Mesangial cell (primary cell): ENCODE measurements at places on chromosomes 11 and 22. TPM values are rescaled to one million over a fixed set of nuclear protein-coding genes. Genes with fewer than 3 reads are reported as not detected.

SLC5A12 gene
- not detected in 2 replicates for total RNA-seq

LYVE1 gene
- total RNA-seq: not detected in 2 replicates

CPT1B gene
- total RNA-seq: 1.9 TPM in 1 of 2 replicates, not detected in the other

F2 gene
- 0.13 TPM in 1 of 2 replicates, not detected in the other for total RNA-seq

TYR gene
- total RNA-seq: not detected in 2 replicates

CABP4 gene
- not detected in 2 replicates for total RNA-seq

RBMXL2 gene
- not detected in 2 replicates for total RNA-seq

AMOTL1 gene
- 29.7 and 31.1 TPM in 2 replicates for total RNA-seq

CCS gene
- total RNA-seq: 20.4 and 32.2 TPM in 2 replicates

SAC3D1 gene
- total RNA-seq: 20.3 and 39.6 TPM in 2 replicates

YPEL4 gene
- 0.38 TPM in 1 of 2 replicates, not detected in the other for total RNA-seq

TNNI2 gene
- total RNA-seq: not detected in 2 replicates

PLET1 gene
- total RNA-seq: not detected in 2 replicates

GAB4 gene
- not detected in 2 replicates for total RNA-seq

SGSM1 gene
- total RNA-seq: under 0.01 TPM in 1 of 2 replicates, not detected in the other

DRD4 gene
- total RNA-seq: not detected in 2 replicates

GGTLC2 gene
- total RNA-seq: not detected in 2 replicates

PARVG gene
- total RNA-seq: under 0.01 TPM in 1 of 2 replicates, not detected in the other

C11orf86 gene
- total RNA-seq: not detected in 2 replicates

BBOX1 gene
- 0.13 TPM in 1 of 2 replicates, not detected in the other for total RNA-seq

OR5A1 gene
- not detected in 2 replicates for total RNA-seq

OR10A2 gene
- total RNA-seq: not detected in 2 replicates

CECR2 gene
- total RNA-seq: 0.98 and 6.3 TPM in 2 replicates

POLR2F gene
- total RNA-seq: 61.7 and 104 TPM in 2 replicates

OR51I1 gene
- total RNA-seq: not detected in 2 replicates

PKNOX2 gene
- total RNA-seq: 0.98 and 1.6 TPM in 2 replicates

FGF19 gene
- not detected in 2 replicates for total RNA-seq

USH1C gene
- total RNA-seq: 1.1 TPM in 1 of 2 replicates, not detected in the other

TSPAN18 gene
- total RNA-seq: 0.38 and 1.8 TPM in 2 replicates

TMEM191B gene
- 1.0 and 1.8 TPM in 2 replicates for total RNA-seq

MIAT gene
- total RNA-seq: under 0.01 and 2.3 TPM in 2 replicates

MN1 gene
- 4.2 and 6.5 TPM in 2 replicates for total RNA-seq
